ENCODE measurements at places on chromosomes 12 and 14.

- peak; percentile 53 for DNase-seq
Observed at GRCh38 chr12:71392521-71393145, 47.0 kb upstream of the LGR5 start.

- no peak for DNase-seq
Observed at GRCh38 chr14:99755068-99755405, 38.2 kb upstream of the EML1 start.

GRCh38 chr12:40515041-40515816 is 177.0 kb upstream of the CNTN1 start:
- no peak for DNase-seq

GRCh38 chr12:14554281-14555007 is 13.2 kb downstream of the PLBD1 start:
- DNase-seq: no peak

DNA sequence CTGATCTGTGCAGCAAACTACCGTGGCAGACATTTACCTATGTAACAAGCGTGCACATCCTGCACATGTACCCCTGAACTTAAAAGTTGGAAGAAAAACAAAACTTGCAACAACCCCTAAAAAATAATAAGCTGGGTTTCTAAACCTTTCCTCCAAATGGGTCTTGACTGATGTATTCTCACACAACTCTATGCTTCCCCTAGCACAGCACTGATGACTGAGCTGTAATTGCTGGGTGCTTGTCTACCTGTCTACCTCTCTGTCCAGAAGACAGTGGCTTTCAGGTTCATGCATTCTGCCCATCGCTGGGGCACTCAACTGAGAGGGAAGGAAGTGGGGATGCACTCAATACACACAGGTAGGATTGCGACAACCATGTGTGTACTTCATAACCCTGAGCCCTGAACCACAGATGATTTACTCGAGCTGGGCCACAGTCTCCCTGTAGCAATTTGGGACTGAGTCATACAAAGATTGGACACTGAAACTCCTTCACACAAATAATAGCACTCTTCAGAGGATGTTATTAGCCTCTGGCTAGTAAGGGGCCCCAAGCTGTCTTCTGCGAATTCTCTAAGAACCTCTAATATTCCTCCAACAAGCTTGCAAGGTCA is 44.8 kb upstream of the TMPO start:
- DNase-seq: no peak

- DNase-seq: no peak
Observed at GRCh38 chr12:56338308-56339157, at the start of gene IL23A. Gene IL23A (plus strand): TSS chr12:56338884. CDS start chr12:56339045, 161 bp downstream.

- no peak for DNase-seq
Observed at GRCh38 chr12:110280392-110280778, 662 bp upstream of the ATP2A2 start.

DNA sequence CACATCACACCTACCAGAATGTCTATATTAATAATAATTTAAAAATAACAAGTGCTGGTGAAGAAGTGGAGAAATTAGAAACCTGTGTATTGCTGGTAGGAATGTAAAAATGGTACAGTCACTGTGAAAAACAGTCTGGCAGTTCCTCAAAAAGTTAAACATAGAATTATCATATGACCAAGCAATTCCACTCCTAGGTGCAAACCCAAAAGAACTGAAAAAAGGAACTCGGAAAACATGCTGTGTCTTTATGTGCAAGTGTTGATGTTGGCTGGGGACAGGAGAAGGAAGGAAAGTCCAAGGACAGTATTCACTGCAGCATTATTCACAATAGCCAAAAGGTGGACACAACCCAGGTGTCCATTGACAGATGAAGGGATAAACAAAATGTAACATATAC is 146.5 kb downstream of the TTC7B start:
- DNase-seq: no peak

GRCh38 chr12:81530352-81530751 is 228.8 kb downstream of the PPFIA2 start:
- DNase-seq: no peak

GRCh38 chr12:77746096-77746495 is 84.6 kb upstream of the NAV3 start:
- DNase-seq: peak; percentile 92

- no peak for DNase-seq
Observed at GRCh38 chr12:47509398-47509851, 196.4 kb downstream of the RPAP3 start.

DNA sequence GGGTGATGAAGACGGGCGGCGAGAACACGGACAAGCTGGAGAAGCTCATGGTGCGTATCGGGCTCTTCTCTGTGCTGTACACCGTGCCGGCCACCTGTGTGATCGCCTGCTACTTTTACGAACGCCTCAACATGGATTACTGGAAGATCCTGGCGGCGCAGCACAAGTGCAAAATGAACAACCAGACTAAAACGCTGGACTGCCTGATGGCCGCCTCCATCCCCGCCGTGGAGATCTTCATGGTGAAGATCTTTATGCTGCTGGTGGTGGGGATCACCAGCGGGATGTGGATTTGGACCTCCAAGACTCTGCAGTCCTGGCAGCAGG is 1.9 kb downstream of the FZD10 start:
- DNase-seq: no peak

- DNase-seq: no peak
Observed at GRCh38 chr14:24634158-24634557, at the start of gene GZMB. Gene GZMB (minus strand): TSS chr14:24634190. CDS start chr14:24634160, 30 bp downstream.

- DNase-seq: no peak
Observed at GRCh38 chr12:52788192-52788875, 7.6 kb downstream of the KRT3 start.

GRCh38 chr12:7093892-7094291 is 1.6 kb upstream of the C1R start:
- no peak for DNase-seq

DNA sequence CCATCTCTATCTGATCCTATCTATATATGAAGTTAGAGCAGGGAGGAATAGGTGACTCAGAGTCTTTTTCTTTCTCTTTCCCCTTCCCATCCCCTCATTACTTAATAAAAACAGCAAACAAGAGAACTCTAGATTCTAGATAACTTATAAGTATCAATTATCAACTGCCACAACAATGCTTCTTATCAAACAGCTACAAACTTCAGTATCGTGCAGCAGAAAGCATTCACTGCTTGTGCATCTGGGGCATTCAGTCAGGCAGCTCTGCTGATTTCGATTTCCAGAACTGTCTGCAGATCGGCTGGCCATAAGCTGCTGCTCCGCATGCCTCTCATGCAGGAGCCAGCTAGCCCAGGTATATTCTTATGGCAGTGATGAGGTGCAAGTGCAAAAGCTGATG is 19.4 kb downstream of the A2ML1 start:
- DNase-seq: no peak

GRCh38 chr12:61857968-61858367 is 402.2 kb upstream of the USP15 start:
- no peak for DNase-seq

DNA sequence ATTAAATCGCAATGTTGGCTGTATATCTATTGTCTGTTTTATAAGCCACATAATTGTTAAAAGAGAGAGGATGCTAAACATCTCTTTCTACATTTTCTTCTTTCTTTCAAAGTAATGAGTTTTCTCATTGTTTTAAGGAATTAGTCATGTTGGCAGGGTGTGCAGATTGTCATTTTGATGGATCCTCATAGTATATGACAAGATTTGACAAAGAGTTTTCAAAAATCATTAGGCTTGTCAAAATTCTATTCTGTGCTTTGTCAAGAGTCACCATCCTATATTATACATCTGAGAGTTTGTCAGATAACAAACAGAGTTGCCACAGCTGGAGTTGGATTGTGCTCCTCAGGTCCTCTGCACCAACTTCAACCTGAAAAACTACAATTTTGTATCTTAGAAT is 35.4 kb upstream of the APPL2 start:
- no peak for DNase-seq

DNA sequence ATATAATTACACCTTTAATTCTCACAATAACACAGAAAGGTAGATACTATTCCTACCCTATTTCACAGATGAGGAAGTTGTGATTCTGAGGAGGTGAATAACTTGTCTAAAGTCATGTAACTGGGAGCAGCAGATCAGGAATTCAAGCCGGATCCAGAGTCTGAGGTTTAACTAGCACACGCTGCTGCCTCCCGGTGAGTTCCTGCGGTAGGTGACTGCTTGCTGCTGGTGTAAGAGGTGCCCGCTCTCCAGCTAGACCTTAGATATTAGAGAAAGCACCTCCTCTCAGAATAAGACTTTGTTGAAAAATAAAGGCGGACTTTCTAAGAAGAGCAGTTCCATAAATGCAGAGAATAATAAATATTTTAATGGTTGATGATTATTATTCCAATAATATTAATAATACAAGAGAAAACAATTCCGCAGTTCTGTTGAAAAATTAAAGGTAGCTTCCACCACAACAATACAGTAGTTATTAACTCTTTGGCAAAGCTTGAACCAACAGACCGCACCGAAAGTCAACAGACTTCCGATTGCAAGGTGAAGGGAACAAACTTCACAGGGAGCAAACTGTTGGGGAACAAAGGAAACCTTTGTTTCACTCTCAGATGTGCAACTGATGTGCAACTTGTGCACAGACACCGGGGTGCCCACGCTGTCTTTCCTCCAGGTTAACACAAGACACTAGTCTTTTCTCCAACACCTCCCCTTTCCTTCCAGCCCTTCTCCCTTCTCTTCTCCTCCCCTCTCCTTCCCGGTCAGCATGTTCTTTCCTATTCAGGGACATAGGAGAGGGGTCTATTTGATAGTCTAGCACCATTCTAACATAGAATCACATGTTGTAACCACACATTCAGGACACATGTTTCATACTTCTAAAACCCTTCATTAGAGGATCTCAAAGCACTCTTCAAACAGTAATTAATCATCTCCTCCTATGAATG is 73.2 kb upstream of the EGLN3 start:
- no peak for DNase-seq

GRCh38 chr12:105482951-105483350 is 152.5 kb downstream of the C12orf75 start:
- DNase-seq: no peak

DNA sequence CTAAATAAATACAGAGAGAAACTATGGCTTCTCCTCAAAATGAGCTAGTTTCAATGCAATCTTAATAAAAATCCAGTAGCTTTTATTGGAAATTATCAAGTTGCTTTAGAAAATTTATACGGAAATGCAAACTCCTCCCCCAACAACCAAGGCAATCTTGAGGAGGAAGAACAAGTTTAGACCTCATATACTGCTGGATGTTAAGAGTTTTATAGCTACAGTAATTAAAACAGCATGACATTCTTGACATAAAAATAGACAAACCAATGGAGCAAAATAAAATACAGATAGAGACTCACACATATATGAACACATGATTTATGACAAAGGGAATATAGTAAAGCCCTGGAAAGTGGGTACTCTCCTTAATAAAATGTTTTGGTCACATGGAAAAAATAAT is 368.7 kb downstream of the C12orf75 start:
- no peak for DNase-seq

DNA sequence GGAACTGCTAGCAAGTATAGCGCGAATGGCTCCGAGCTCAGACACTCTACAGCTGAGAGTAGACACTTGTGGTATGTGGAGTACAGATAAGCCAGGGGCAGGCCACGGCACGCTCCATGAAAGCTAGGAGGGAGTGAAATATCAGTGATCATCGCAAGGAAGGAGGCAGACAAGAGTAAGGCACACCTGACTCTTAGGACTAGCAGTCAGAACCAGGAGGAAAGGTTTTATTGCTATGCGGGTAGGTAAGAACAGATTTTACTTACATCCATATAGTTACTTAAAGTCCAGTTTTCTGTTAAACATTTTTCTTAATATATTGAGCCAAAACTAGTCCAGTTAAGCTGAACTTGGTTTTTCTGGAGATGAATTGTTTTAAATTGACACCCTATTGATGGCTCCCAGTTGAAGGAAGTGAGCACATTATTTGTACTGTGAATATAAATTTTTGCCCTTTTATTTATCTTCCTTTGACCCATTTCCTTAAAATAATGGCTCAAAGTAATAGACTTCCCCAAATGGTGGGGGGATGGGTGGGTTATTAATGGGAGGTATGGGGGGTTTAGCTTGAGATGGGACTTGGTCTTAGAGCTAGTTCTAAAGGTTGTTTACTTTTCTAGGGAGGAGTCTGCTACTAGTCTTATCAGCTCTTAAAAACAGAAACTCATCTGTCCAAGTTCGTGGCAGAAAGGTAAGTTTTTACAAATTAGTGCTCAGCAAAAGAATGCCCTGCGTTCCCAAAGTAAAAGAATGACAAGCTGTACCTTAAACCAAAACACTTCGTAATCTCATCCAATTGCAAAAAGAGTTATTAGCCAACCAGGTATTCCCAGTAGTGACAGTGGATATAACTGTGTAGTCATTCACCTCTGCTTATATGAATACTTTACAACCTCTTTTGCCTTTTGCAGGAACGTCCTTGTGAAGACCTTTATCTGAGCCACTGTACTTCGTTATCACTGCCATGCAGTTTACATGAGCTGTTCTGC is 5.8 kb downstream of the HNRNPA1 start:
- DNase-seq: no peak

- DNase-seq: no peak
Observed at GRCh38 chr12:96980991-96981414, 73.9 kb downstream of the NEDD1 start.

GRCh38 chr14:23056956-23057756 is at the start of gene CDH24:
Gene CDH24 (minus strand): TSS chr14:23057520. CDS start chr14:23055733, 1,787 bp downstream.
- DNase-seq: no peak

DNA sequence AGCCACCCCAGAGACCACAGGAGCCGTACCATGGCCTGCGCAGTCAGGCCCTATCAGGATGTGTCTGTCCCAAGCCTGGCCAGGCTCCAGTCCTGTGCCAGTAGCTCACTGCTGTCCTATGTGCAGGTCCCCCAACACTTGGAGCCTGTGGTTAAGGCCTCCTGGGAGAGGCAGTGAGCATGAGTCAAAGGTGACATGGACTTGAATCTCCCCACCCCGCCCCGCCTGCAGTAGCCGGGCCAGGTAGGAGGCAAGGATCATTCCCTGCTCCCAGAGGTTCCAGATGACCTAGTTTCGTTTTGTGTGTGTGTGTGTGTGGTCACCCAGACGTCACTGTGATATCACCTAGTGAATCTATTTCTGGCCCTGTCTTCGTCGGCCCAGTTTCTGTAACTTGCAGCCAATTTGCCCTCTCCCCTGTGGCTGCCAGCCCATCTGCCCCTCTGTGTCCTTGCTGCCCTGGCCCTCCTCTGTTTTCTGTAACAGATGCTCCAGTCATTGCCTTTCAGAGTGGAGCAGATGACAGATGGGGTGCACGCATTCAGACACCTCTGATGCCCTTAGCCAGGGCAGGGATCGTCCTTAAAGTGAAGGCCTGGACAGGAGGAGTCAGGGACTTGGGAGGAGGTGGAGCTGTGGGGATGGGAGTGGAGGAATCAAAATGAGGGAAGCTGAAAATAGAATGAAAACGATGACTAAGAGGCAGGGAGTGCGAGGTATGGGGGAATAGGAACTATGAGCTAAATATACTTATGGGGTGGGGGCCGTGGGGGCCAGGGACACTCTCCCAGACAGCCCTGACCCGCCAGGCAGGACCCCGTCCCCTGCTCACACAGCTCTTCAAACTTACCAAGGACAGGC is 37.4 kb downstream of the SLC6A12 start:
- no peak for DNase-seq

DNA sequence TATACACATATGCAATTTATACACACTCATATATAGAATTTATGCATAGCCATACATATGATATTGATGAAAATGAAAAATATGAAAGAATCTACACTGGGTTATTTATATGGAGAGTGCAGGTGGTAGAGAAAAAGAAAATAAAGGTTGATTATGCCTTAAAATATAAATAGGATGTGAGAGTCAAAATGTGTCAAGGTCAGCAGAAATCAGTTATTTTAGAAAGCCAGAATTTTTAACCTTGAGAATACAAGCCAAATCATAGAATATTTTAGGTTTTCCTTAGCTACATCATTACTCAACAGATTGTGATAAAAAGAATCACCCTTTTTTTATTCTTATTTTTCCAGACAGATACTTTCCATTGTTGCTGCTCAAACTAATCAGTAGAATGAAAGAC is 146.2 kb downstream of the SLC6A15 start:
- no peak for DNase-seq
